ENCODE measurements at places on chromosomes 16 and 17.

GRCh38 chr16:49416001-49416675 is 42.5 kb downstream of the C16orf78 start:
- DNase-seq, result no peak

- no peak for DNase-seq
Observed at GRCh38 chr16:10976634-10977033, 32.3 kb downstream of the CLEC16A start.

GRCh38 chr17:72613806-72614292 is 478.6 kb downstream of the SLC39A11 start:
- no peak for DNase-seq

GRCh38 chr16:27238016-27238587 is 30.5 kb downstream of the NSMCE1 start:
- peak; percentile 64 for DNase-seq

DNA sequence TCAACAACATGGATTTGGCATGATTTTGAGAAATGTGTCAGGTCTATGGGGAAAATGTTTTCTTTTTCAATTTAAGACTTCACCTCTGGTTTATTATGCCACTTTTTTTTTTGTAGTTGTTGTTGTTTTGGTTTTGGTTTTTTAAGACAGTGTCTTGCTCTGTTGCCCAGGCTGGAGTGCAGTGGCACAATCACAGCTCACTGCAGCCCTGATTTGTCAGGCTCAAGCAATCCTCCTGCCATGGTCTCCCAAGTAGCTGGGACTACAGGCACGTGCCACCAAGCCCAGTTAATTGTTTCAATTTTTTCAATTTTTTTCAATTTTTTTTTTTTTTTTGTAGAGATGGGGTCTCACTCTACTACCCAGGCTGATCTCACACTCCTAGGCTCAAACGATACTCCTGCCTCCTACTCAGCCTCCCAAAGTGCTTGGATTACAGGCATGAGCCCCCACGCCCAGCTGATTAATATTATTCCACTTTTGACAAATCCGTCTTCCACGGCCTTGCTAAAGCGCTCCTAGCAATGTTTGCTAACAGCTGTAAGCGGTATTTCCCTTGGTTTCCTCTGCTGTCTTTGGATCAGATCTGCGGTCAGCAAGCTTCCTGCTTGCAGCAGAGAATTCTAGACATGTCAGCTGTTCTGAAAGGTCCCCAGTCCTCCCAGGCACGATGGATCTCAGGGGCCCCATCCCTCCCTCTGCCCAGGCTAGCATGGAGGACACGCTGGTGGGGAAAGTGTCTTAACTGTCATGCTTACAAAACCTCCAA is 7.0 kb upstream of the MILR1 start:
- peak; percentile 47 for DNase-seq

DNA sequence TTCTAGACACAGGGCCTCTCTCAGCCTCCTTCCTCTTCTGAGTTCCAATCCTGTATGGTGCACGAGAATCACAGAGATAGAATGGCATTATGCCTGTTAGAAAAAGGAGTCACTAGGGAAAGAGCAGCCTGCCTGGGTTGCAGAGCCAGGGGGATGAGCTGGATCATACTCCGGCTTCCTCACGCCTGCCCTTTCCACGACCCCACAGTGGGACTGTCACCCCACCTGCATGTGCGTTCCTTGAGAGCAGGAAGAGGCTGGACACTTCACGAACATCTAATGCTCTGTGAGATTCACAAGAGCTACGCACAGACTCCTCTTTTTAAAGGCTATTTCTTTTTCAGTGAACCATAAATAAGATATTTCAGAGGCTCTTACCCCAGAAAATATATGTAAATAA is 54.8 kb downstream of the N4BP1 start:
- no peak for DNase-seq

DNA sequence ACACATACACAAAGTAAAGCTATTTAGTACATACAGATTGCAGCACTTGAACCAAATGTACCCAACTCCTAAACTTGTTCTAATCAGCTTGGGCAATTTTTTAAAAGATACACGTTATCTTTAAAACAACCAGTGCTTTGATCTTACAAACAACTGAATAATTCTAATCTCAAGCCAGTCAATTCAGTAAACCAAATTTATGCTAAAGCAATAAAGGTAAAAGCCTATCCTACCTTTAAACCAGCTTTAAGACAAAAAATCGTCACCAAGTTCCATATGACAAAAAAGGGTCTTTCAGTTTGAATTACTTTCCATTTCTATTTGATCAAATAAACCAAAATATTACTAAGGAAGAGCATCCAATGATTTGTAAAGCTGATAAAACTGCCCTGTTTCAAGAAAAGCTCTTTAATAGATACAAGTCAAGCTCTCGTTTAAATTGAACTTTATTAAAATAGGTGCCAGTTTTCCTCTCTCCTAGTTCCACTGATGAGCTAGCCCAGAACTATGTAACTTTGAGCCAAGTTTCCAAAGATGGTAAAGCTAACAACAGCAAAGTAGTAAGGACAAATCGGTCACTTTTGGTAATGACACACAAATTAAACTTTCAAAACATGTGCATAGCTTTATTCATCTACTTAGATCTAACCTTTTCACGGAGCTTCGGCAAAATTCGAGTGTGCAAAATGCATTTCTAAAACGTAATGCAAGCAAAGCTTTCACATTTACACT is 10.2 kb downstream of the CRYBA1 start:
- no peak for DNase-seq

- DNase-seq, result no peak
Observed at GRCh38 chr16:49168126-49168525, 113.5 kb downstream of the CBLN1 start.

DNA sequence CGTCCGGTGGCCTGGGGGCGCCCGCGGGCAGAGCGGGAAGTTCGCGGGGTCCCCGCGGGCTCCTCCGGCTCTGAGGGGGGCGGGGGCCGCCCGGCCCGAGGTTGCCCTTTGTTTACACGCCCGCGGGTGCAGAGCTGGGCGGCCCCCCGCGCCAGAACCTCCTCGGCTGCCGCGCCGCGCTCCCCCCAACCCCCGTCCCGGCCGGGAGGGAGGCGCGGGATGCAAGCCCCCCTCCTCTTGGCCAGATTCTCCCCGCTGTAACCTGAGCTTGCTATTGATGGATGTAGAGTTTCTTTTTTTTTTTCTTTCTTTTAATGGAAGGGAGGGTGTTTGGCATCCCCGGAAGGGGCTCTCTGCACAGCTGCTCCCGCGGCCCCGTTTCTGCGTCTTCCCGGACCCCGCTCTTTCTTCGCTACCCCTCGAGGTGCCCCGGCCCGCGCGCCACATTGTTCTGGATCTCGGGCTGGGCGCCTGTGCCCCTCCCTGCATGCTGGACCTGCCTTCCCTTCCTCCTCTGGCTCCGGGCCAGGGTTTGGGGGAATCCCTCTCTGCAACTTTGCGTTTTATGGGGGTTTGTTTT is 646 bp downstream of the CBX2 start:
- peak; percentile 23 for DNase-seq

- no peak for DNase-seq
Observed at GRCh38 chr17:17993366-17993765, 20.7 kb downstream of the DRC3 start.

- DNase-seq, result no peak
Observed at GRCh38 chr16:13793841-13794409, 126.0 kb upstream of the ERCC4 start.
